ENCODE measurements at places on chromosomes 13 and 19. TPM values are rescaled to one million over a fixed set of nuclear protein-coding genes. Genes with fewer than 3 reads are reported as not detected.

SOX21 gene
- not detected for total RNA-seq

PLK5 gene
- not detected for total RNA-seq

RFPL4AL1 gene
- total RNA-seq = not detected

DNA sequence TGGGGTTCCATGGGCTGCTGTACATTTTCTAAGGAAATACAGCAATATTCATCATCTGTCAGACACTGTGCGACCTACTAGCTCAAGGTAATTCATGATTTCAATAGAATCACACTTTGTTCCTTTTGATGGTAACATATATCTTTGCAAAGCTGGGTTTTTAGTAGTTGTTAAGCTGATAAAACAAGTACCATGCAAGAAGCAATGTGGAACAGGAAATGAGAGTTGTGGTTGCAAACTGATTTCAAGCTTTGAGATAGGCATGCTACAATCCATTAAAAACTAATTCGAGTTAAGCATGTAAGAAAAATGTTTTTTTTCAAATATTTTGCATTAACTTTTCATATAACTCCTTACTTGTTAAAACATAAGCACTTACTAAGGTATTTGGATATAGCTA lies 6.8 kb upstream of the MBNL2 start:
- H3K27me3 ChIP-seq = peaks cover 3% of the 10 kb centered on the region
- no peak overlapping the region for H3K27ac ChIP-seq
- no peak for DNase-seq
- H3K36me3 ChIP-seq = no peaks in the 10 kb centered on the region
- peaks cover 3% of the 10 kb centered on the region for H3K4me1 ChIP-seq
- no peak overlapping the region for H3K4me3 ChIP-seq

GRCh38 chr13:78012046-78012445 lies 93.4 kb upstream of the EDNRB start:
- no peak for DNase-seq
- H3K36me3 ChIP-seq = no peaks in the 10 kb centered on the region
- H3K4me3 ChIP-seq = no peak overlapping the region

- DNase-seq = no peak
- H3K4me1 ChIP-seq = peaks cover 6% of the 10 kb centered on the region
- no peak overlapping the region for H3K4me3 ChIP-seq
- H3K36me3 ChIP-seq = no peaks in the 10 kb centered on the region
- H3K27me3 ChIP-seq = no peaks in the 10 kb centered on the region
These were observed 37.9 kb downstream of the N4BP2L1 start for GRCh38 chr13:32390048-32390447.

GRCh38 chr13:113186061-113186900 lies 22.2 kb downstream of the PCID2 start:
- H3K27me3 ChIP-seq = no peaks in the 10 kb centered on the region
- no peak overlapping the region for H3K4me3 ChIP-seq
- DNase-seq = no peak
- peaks cover 3% of the 10 kb centered on the region for H3K4me1 ChIP-seq

GRCh38 chr19:43420954-43421353 lies 6.3 kb downstream of the TEX101 start:
- H3K27ac ChIP-seq = no peak overlapping the region
- peaks cover 5% of the 10 kb centered on the region for H3K4me1 ChIP-seq
- peaks cover 4% of the 10 kb centered on the region for H3K27me3 ChIP-seq
- no peak for DNase-seq
- no peaks in the 10 kb centered on the region for H3K36me3 ChIP-seq

GRCh38 chr19:31408460-31409124 lies 59.4 kb upstream of the TSHZ3 start:
- H3K27me3 ChIP-seq = no peaks in the 10 kb centered on the region
- H3K27ac ChIP-seq = no peak overlapping the region
- no peak overlapping the region for H3K4me3 ChIP-seq

DNA sequence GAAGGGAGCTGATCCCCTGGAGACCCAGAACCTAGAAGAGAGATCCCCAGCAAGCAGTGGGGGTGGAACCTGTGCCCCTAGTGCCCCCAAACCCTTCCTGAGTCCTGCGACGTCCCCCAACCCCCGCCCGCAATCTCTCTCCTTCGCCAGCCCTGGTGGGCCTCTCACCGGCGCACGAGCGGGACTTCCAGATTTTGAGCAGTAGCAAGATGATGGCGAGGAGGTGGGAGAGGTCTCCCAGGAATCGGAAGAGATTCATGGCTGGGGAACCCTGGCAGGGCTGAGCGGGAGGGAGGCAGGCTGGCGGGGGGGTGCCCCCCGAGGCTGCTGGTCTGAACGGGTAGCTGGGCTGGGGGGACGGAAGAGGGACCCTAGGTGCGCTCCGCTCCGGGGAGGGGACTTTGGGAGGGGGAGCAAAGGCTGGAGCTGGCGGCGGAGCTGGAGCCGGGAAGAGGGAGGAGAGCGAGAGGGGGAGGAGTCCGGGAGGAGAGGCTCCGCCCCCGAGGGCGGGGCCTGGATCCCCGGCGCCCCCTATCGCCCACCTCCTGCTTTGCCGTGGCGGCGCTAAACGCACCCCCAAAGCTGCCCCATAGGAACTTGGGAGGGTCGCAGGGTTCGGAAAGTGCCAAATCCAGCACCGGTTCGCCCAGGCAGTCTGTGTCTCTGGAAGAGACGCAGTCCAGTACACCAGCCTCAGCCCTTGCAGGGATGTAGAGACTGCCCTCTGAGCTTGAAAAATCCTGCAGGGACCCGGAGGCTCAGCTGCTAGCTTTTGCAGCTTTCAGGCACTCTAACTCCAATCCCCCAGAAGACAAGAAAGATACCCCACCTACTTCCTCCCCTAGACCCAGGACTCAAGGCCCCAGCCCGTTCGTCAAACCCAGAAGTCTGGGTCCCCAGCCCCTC lies at the start of gene KDELR1:
Gene KDELR1, minus strand, starts transcription at position 452 of the 906 bp plus-strand sequence. Its CDS starts 193 bp downstream, at position 259.
- peak within 1 kb of the TSS; percentile 96 for H3K4me3 ChIP-seq
- peak; percentile 83 for DNase-seq
- peak within 1 kb of the TSS; percentile 88 for H3K27ac ChIP-seq
- H3K36me3 ChIP-seq = peaks cover 29% of the 10 kb centered on the region
- H3K27me3 ChIP-seq = peaks cover 19% of the 10 kb centered on the region

DNA sequence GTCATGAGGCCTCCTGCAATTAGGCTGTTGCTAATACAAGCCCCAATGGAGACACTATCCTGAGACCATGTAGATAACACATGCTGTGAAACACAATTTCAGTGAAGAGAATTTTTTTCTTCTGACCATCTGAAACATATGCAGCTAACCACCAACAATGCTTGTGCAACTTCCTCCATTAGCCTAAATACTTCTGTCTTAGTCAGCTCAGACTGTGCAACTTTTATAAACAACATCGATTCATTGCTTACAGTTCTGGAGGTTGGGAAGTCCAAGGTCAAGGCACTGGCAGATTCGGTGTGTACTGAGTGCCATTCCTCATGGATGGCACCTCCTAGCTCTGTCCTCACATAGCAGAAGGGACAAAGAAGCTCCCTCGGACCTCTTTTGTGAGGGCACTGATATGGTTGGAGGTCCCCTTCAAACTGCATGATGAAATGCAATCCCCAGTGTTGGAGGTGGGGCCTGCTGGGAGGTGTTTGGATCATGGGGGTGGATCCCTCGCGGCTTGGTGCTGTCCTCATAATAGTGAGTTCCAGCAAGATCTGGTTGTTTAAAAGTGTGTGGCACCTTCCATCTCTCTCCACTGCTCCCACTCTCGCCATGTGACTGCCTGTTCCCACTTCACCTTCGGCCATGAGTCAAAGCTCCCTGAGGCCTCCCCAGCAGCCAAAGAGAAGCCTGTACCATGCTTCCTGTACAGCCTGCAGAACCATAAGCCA lies 27.7 kb downstream of the STK24 start:
- peaks cover 82% of the 10 kb centered on the region for H3K4me1 ChIP-seq
- DNase-seq = no peak
- peak overlapping the region; percentile 43 for H3K27ac ChIP-seq
- H3K36me3 ChIP-seq = peaks cover 41% of the 10 kb centered on the region
- no peak overlapping the region for H3K4me3 ChIP-seq

GRCh38 chr19:18440415-18440877 lies 2.5 kb upstream of the ISYNA1 start:
- peaks cover 30% of the 10 kb centered on the region for H3K4me1 ChIP-seq
- H3K27me3 ChIP-seq = no peaks in the 10 kb centered on the region
- peaks cover 20% of the 10 kb centered on the region for H3K36me3 ChIP-seq
- no peak overlapping the region for H3K4me3 ChIP-seq

- H3K36me3 ChIP-seq = no peaks in the 10 kb centered on the region
- H3K27me3 ChIP-seq = no peaks in the 10 kb centered on the region
- no peak overlapping the region for H3K27ac ChIP-seq
- no peak for DNase-seq
- H3K4me1 ChIP-seq = no peaks in the 10 kb centered on the region
These were observed 1645.4 kb upstream of the SPRY2 start for GRCh38 chr13:81986308-81986707.

- peaks cover 17% of the 10 kb centered on the region for H3K27me3 ChIP-seq
- H3K27ac ChIP-seq = no peak overlapping the region
These were observed 33.8 kb downstream of the SERP2 start for GRCh38 chr13:44407379-44407778.

- H3K27me3 ChIP-seq = no peaks in the 10 kb centered on the region
- H3K4me1 ChIP-seq = no peaks in the 10 kb centered on the region
- no peak overlapping the region for H3K27ac ChIP-seq
- H3K4me3 ChIP-seq = no peak overlapping the region
These were observed 36.9 kb downstream of the GAS6 start for GRCh38 chr13:113827021-113827420.

- H3K27me3 ChIP-seq = no peaks in the 10 kb centered on the region
- DNase-seq = no peak
- H3K4me1 ChIP-seq = no peaks in the 10 kb centered on the region
These were observed 56.5 kb downstream of the TSC22D1 start for GRCh38 chr13:44519642-44520041.

Measured in activated B cell treated with CpG ODN at 0.5 μM for 24 hours (primary cell).